ENCODE measurements at places on chromosomes 2 and 18. TPM values are rescaled to one million over a fixed set of nuclear protein-coding genes. Genes with fewer than 3 reads are reported as not detected.

The PLEK gene
- total RNA-seq = 1.5 TPM

The NETO1 gene
- not detected for total RNA-seq

The CGREF1 gene
- total RNA-seq = 3.5 TPM

The COL3A1 gene
- not detected for total RNA-seq

The SLC30A3 gene
- not detected for total RNA-seq

The AQP12B gene
- not detected for total RNA-seq

The DIPK1C gene
- not detected for total RNA-seq

The ONECUT2 gene
- not detected for total RNA-seq

The PSMA8 gene
- 0.70 TPM for total RNA-seq

The TDRD15 gene
- not detected for total RNA-seq

The CRACDL gene
- 1.9 TPM for total RNA-seq

- no peak for DNase-seq
Measured at GRCh38 chr18:35267809-35268208, 22.2 kb downstream of the ZSCAN30 start.

- no peak for DNase-seq
Measured at GRCh38 chr2:204539019-204539385, 6.3 kb upstream of the PARD3B start.

DNA sequence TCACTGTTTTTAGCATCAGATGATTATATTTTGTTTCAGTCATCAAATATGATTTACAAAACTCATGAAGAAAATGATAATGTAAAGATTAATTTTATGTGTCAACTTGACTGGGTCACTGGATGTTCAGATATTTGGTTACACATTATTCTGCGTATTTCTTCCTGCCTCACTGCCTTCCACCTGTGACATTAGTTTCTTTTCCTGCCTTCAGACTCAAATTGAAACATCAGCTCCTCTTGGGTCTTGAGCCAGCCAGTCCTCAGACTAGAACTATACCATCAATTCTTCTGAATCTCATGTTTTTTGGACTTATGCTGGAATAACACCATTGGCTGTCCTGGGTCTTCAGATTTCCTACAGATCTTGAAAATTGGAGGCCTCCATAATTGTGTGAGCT, 96.7 kb downstream of the ZNF385B start:
- DNase-seq = no peak

GRCh38 chr18:3923750-3924149, 473.8 kb downstream of the TGIF1 start:
- DNase-seq = no peak

DNA sequence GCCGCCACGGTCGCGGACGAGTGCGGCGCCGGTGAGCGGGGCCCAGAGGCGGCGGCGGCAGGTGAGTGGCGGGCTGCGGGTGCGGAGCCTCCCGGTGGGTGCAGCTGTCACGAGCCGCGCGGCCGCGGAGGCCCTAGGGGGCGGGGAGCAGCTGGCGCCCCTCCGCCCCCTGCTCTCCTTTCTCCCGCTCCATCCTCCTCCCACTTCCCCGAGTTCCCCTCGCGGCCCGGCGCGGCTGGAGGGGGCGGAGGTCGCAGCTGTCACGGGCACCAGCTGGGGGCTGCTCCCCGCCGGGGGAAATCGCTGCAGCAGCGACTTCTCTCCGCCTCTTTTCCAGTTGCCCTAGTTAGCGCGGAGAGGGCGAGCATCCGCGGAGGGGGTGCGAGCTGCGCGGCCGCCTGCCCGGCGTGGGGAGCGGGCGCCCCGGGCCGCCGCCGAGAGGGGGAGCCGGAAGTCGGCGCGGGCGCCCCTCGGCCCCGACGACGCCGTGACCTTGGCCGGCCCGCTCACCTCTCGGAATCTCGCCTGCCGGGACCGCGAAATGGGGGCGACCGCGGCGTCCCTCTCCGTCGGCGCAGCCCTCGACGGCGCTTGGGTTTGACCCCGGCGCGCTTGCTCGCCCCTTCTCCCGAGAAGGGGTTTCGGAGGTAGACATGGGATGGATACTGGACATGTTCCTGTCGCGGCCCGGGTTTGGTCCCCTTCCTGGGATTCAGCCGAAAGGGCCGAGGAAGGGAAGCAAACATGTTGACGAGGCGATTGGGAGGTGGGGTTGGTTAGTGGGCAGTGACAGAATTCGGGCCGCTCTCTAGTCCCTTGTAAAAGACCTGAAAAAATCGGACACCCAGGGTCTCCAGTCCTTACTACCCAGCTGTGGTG, 727 bp downstream of the NCOA1 start:
- peak; percentile 66 for DNase-seq

- DNase-seq = no peak
Measured at GRCh38 chr2:198036029-198036879, 231.9 kb downstream of the PLCL1 start.

- DNase-seq = no peak
Measured at GRCh38 chr18:79815657-79816056, 17.9 kb downstream of the KCNG2 start.

DNA sequence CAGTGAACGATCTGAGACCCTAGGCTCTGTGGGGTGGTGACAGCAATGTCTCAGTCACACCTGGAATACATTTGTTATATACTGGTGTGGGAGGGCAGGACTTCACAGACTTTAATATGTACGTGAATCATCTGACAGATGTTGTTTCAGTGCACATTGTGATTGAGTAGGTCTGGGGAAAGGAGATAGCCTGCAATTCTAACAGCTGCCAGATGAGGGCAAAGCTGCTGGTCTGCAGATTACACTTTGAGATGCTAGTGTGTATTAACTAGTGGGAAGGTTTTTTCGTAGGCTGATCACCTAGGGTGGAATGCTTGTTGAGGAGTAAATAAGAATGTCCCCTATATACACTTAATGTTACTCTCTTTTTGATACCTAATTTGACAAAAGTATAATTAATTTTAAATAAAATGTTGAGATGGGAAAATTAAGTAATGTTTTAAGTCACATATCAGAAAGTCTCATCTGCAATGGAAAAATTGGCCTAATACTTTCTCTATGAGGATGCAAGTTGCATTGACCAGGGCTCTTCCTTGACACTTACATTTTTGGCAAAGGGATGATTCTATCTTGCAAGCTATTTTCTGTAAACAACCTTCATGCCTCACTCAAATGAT, 496.9 kb upstream of the HNMT start:
- DNase-seq = no peak

DNA sequence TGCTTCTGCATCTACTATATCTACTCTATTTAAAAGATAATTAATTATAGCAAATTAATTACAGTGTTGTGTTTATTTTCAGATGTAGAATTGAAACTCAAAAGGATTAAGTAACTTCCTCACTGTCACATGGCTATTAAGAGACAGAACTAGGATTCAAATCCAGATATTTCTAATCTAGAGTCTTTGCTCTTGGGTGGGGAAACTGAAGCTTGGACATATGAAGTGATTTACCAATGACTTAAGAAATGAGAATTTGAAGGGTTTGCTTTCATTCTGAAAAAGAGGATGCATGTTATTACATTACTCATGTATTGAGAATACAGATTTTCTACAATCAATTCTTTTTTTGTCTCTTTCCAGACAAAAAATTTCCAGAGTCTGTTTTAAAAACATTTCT, 191.5 kb upstream of the SMAD7 start:
- DNase-seq = no peak

DNA sequence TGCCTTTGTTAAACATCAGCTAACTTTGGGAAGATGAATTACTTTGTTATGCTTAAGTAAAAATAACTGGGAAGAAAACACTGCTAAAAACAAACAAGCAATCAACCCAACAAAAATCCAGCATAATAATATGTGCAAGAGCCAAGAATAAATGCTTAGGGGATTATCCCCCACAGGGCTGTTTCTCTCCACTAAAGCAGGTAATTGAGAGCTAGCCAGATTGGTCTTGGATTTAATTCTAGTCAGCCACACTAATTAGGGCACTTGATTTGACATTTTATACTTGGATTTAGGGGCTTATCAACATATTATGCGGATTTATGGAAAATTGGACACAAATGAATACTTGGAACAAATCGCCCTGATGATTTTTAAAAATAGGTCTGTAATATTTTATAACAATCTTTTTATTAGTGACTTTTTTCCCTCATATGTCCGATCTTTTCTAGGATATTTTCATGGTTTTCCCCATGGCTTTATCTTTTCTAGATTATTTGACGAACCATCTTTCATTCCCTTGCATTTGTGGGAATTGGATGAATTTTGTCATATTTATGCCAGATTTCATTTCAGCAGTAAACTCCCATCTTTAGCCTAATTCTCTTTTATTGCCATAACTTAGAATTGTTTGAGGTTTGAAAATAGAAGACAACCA, 199.1 kb upstream of the NXPH2 start:
- no peak for DNase-seq

DNA sequence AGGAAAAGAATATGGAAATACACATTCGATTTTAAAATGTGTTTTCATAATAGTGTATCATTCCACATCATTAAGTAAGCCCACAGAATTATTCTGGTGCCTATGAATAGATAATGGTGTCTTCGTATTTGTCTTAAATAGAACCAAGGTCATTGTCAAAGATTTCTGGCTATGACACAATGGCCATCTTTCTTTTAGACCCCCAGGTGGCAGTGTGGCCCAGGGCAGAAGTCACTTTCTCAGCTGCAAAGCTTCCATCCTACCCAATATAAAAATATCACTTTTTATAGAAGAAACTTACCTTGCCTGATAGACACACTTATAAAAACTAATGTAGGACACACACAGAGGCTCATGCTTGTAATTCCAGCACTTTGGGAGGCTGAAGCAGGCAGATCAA, 57.5 kb downstream of the ZRANB3 start:
- no peak for DNase-seq

GRCh38 chr2:189527041-189527750, 53.4 kb downstream of the SLC40A1 start:
- no peak for DNase-seq

DNA sequence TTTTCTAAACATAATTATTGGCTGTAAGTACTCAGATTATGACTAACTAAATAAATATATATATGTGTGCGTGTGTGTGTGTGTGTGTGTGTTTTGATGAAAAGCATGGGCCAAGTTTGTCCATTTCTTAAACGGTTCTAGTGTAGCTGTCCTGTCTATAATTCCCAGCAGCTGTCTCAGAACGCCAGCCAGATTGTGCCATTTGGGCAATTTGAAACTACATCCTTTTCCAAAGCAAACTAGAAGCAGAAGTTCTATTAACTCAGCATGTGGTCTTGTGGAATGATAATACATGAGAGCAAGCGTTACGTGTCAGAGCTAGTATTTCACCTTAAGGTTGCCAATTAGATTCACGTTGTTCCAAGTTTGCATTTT, 1.7 kb downstream of the ARHGAP28 start:
- DNase-seq = no peak

GRCh38 chr2:218996937-218997336, 3.7 kb upstream of the CRYBA2 start:
- DNase-seq = no peak

- no peak for DNase-seq
Measured at GRCh38 chr2:207188626-207189419, 23.1 kb upstream of the KLF7 start.

- no peak for DNase-seq
Measured at GRCh38 chr2:17518212-17519154, at the start of gene RAD51AP2. Gene RAD51AP2, minus strand, starts transcription at chr2:17518440. Its CDS starts 25 bp downstream, at chr2:17518415.

DNA sequence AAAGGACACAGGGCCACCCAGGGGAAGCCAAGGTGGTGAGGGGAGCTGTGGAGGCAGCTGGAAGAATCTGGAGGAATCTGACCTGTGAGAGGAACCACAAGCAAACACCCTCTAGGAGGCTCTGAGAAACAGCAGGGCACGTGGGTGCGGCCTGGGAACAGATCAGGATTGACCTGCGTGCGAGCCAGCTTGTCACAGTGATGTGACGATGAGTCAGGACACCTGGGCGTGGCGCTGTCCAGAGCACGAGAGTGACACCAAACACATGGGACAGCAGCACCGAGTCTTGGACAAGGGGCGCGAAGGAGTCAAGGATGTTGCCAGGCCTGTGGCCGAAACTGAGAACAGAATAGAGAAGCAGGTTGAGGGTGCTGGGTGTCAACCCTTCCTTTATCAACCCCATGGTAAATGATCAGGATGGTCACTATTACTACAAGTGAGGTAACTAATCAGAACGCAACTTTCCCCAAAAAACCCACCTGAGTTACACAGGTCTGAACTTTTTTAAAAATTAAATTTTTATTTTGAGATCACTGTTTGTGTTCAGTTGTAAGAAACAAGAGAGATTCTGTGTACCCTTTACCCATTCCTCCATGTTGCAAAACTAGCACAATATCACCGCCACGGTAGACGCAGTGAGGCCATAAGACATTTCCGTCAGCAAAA, 637 bp upstream of the SFT2D3 start:
- no peak for DNase-seq

DNA sequence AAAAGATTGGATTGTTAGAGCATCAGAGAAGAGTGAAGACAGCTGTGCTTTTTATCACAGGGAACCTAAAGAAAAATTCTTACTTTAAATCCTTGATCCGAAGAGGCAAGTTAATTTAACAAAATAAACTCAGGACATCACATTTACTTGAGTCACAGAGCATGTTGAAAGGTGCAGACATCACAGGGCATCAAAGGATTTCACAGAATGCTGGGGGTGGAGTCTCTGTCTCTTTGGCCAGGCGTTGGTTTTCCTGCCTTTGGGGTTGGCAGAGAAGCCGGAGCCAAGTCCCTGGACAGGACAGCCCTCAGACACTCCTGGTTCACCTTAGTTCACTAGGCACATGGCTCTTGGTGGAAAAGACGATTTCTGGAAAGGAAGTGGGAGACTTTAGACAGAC, 56.3 kb downstream of the SH3RF3 start:
- no peak for DNase-seq

- DNase-seq = no peak
Measured at GRCh38 chr2:232925153-232925820, 55.2 kb downstream of the SNORC start.

DNA sequence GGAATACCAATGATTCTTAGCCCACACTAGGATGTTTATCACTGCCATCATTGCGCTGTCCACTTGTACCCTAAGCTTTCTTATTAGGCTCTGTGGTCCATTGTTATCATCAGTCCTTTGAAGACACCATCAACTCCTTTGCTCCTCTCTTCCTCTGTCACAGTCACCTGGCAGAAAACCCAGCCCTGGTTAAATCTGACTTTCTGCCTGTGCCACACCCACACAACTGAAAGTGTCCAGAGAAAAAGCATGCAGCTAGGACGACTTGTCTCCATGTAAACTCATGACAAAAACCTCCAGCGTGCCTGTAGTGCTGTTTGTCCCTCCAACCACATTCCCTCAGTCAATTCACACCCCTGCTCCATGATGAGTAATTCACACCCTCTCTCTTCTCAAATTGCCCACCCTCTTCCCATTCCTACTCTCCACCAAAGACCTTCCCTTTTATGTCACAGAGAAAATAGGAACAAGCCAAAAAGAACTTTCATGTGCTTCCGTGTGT, 297.4 kb upstream of the MGAT5 start:
- no peak for DNase-seq

DNA sequence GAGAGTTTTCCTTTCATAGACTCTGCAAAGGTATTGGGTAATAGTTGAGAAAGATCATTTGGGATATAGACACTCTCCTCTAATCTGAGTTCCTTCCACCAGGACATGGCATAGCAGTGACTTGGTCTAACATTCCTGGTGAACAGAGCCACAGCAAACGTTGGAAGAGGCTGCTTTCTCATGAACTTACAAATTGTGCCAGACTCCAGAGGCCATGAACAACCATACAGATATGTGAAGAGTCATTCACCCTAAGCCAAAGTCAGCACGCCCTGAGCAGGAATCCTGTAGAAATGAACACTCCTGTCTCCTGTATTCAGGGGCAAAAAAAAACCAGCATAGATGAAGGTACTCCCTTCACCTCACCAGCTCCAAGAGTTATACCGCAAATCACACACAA, 152.8 kb downstream of the TMEM18 start:
- DNase-seq = no peak

GRCh38 chr2:210559182-210559581, 2.8 kb downstream of the CPS1 start:
- no peak for DNase-seq

GRCh38 chr18:63146828-63147409, 172.7 kb downstream of the BCL2 start:
- no peak for DNase-seq

All from naive thymus-derived CD4-positive, alpha-beta T cell (primary cell).